Hematopoietic multipotent progenitor cell treated with erythropoietin and hydrocortisone succinate and interleukin-3 and kit ligand, for 8 days (in vitro differentiated cells): ENCODE measurements at places on chromosomes 5 and 9.

- no peak for DNase-seq
Measured at GRCh38 chr9:22413884-22414283, 32.7 kb upstream of the DMRTA1 start.

GRCh38 chr5:35478856-35479682, 138.6 kb upstream of the SPEF2 start:
- no peak for DNase-seq

DNA sequence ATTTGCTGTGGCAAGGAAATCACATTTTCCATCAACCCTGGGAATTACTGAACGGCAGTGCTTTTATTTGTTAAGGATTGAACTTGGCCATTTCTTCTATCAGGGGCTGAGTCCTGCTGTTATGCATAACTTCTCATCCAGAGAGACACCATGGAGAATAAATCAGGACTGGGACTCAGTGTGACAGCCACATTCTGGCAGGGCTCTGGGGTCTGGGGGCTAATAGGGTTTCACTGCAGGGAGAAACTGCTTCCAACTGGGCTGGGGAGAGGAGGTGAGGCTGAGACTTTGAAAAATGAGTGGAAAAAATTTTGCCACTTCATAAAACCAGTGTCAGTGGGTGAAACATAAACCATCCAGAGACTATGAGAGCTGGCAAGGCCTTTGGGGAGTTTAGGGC, 95.7 kb upstream of the ALDH1B1 start:
- DNase-seq = no peak

GRCh38 chr5:166441-167372, 24.6 kb upstream of the LRRC14B start:
- no peak for DNase-seq

GRCh38 chr5:74469234-74469994, 171.1 kb downstream of the ENC1 start:
- DNase-seq = no peak

DNA sequence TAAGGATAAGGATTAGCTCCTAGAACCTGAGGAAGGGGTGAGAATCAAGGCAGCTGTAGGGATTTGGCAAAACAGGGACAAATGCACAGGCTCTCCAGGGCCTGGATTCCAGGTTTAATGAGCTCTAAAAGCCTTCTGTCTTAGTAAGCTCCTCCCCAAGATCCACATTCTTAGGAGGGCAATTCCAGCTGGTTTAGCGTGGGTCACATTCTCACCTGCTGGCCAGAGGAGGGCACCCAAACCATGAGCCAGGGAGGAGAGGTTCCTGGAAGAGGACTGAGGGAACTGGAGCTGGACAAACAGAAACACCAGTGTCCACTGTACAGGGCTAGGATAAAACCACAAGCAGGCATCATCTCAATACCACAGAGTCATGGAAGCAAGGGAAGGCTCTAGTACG, 480.0 kb downstream of the CCDC171 start:
- no peak for DNase-seq

- DNase-seq = no peak
Measured at GRCh38 chr5:125530833-125531615, 784.6 kb upstream of the ZNF608 start.

DNA sequence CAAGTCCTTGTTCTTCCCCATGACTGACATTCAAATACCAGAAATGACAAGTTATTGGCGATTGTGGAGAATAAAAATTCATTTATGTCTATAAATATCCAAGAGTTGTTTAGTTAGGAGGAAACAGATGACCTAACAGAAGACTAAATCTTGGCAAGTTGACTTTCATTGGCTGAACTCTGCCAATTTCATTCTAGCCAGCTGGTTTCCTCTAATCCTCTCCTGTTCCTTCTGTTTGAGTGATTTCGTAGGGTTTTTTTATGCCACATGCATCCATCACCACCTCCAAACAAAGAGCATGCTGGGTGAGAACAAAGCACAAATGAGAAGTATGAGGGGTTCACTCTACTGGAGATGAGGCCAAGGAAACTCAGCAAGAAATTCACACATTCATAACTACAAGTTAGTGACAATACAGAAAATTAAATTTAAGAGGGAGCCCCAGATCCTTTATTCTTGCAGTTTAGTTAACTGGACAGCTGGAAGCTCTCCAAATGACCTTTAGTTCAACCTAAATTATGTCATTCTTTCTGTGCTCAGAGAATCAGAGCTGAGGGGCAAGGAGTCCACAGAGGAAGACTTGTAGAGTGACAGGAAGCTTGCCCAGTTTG, 932.0 kb downstream of the TLE4 start:
- no peak for DNase-seq

DNA sequence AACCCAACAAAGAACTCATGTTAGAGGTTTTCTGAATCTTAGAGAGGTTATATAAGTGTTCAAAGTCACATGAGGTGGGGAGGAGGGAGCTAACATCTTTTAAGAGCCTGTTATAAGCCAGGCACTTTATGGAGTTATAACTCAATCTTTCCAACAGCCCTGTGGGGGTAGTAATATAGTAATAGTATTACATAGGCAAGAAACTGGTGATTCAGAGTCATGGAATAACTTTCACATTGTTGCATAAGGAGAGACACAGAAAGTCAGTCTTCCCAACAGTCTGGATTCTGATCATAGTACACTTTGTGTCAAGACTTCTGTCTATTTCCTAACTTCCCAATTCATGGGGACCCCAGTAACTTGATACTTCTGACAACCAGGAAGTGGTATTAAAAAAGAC, 89.2 kb downstream of the ACER2 start:
- DNase-seq = no peak

DNA sequence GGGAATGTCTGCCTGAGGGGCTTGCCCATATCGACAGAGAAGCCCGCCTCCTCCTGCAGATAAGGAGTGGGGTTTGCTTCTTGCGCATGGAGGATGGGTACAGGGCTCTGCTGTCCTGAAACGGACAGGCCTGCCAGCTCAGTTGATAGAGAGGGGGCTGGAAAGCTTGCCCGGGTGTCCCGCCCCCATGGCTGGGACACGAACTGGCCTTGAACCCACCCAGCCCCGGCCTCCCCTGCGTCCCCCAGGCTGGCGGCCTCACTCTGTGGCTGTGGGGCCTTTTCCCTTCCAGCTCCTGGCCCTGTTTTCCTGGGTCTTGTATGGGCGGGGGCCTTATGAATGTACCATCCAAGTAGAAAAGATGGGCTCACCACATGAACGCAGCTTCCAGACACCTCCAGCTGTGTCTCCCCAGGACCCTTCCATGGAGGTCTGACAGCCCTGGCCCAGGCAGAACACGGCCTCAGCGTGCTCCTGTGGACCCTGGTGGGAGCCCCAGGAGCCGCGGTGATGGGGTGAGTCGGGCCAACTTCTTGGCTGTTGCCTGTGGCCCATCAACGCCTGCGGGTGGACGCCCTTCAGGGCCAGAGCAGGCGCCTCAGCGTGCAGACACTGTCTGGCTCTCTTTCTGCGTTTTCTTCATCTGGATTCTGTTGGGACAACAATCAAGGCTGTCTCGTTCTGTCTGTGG, 15.9 kb upstream of the SLC2A6 start:
- no peak for DNase-seq

GRCh38 chr5:76657091-76657490, 33.9 kb upstream of the F2RL2 start:
- no peak for DNase-seq

DNA sequence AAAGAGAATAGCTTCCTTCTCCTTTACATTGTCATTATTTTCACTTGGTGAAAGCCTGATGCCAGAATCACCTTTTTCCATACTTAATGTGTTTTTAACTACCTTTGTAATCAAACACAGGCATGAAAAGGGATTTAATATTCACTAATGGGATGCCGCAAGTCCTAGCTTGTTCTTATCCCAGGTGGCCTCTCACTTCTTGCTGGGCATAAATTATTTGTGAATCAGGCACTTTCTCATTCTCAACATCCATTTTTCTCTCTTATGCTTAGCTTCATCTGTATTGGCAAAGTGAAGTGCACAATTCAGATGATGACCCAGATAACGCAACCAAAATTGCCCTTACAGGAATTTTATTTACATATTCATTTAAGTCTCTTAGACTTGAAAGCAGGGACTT, 10.9 kb downstream of the ACTL7B start:
- DNase-seq = no peak

- no peak for DNase-seq
Measured at GRCh38 chr5:56350011-56350596, 117.0 kb upstream of the ANKRD55 start.

GRCh38 chr9:127567730-127568617, 44.1 kb upstream of the STXBP1 start:
- peak; percentile 31 for DNase-seq

GRCh38 chr5:68436686-68437520, 221.3 kb downstream of the PIK3R1 start:
- DNase-seq = no peak

DNA sequence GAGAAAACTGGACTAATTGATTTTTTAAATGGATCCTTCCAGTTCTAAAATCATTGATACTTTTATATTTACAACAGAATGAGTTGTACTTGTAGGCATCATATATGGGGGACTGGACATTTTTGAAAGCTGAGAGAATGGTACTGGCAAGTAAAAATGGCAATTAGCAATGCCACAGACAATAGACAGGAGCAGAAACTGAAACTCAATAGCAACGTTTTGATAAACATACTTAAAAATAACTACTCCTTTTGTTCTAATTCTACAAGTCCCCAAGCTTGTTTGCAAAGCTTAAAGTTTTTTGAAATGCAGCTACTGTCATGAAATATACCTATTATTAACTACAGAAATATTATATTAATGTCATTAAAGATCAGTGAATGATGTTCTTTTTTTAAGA, 52.8 kb upstream of the FBXL7 start:
- DNase-seq = no peak

GRCh38 chr5:175829813-175830585, 41.4 kb upstream of the CPLX2 start:
- DNase-seq = no peak

DNA sequence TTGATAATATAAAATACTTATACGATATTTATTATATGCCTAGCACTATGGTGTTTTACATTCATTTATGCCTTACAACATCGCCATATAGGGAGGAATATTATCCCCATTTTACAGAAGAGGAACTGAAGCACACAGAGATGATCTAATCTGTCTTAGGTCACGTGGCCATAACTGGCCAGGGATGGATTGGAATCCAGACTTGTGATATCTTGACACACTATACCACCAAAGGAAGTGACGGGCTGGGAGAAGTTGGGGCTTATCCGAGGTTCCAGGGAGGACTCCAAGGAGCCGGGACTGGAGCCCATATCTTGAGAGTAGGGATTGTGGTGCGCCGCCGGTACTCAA, 129.8 kb downstream of the TMEM174 start:
- DNase-seq = no peak

DNA sequence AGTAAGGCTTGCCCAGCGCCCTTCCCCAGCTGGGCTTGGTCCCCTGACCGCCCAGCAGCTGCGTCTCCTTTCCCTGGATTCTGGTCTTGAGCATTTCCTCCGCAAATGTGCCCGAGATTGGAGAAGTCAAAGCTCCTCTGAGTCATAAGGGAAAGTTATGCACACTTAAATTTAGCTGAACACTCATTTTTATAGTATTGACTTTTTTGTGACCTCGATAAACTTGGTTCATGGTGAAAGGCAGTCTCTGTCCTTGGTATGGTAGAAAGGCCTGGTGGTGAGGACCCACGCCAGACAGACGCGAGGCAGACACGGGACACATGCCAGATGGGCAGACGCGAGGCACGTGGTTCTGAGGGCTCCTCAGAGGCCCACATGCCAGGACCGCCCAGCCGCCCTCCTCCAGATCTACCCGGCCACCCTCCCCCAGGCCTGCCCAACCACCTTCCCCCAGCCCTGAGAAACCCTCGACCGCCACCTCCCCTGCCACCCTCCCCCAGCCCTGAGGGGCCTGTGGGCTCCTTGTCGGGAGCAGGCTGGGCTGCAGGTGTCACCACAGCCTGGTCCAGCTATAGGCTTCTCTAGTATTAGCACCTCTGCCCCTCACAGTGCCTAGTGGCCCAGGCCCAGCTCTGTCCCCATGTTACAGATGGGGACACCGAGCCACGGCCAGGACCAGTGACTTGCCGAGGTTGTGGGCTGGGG, 60.9 kb upstream of the CACNA1B start:
- DNase-seq = no peak

DNA sequence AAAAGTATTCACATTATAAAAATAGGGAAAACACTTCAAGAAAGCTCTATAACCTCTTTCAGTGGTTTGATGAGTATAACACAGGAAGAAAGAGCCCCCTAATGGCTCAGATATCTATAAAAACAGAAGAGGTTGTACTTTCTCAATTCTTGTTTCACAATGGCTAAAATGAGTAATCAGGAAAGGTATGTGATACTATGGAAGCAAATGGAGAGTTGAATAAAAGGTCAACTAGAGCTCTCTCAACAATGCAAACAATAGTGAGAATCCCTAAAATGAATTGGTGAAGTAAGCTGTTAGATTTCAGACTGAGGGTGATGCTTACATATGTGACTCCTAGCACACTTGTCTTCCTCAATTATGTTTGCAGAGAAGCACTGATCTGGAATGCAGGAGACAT, 584.6 kb upstream of the CDH18 start:
- no peak for DNase-seq

GRCh38 chr5:1538741-1539392, 15.1 kb upstream of the LPCAT1 start:
- DNase-seq = no peak
